T-helper 17 cell (primary cell): ENCODE measurements at places on chromosomes 1 and 21. TPM values are rescaled to one million over a fixed set of nuclear protein-coding genes. Genes with fewer than 3 reads are reported as not detected.

The LMOD1 gene
- not detected for total RNA-seq

The PALMD gene
- not detected for total RNA-seq

The MX2 gene
- 86.4 TPM for total RNA-seq

The SPATA17 gene
- not detected for total RNA-seq

The CHI3L2 gene
- total RNA-seq: 9.1 TPM

The GNAI3 gene
- 8.8 TPM for total RNA-seq

The UMODL1 gene
- total RNA-seq: 0.99 TPM

DNA sequence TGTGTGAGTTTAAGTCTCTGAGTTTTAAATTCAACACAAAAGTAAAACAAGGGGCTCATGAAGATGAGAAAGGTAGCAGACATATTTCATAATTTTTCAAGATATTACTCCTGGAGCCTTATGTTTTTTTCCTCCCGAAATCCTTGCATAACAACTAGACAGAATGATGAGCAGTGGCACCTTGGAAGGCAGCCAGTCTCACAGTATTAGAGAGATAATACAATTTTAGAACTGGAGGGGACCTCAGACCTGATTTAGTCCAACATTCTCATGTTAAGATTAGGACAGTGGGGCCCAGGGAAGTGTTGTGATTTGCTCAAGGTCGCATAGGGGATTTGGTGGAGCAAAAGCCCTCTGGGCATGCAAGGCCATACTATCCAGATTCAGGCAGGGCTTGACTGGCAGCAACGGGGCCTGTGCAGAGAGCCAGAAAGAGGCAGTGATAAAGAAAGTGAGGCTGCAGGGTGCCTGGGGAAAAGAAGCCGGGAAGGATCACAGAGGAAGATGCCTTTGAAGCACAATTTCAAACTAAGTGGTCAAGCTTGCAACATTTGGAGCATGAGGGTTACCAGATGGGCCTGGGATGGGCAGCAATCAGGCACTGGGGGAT lies 31.4 kb upstream of the BCL9 start:
- H3K36me3 ChIP-seq: peaks cover 3% of the 10 kb centered on the region
- no peak overlapping the region for H3K4me3 ChIP-seq
- peaks cover 16% of the 10 kb centered on the region for H3K27me3 ChIP-seq
- no peak overlapping the region for H3K27ac ChIP-seq

DNA sequence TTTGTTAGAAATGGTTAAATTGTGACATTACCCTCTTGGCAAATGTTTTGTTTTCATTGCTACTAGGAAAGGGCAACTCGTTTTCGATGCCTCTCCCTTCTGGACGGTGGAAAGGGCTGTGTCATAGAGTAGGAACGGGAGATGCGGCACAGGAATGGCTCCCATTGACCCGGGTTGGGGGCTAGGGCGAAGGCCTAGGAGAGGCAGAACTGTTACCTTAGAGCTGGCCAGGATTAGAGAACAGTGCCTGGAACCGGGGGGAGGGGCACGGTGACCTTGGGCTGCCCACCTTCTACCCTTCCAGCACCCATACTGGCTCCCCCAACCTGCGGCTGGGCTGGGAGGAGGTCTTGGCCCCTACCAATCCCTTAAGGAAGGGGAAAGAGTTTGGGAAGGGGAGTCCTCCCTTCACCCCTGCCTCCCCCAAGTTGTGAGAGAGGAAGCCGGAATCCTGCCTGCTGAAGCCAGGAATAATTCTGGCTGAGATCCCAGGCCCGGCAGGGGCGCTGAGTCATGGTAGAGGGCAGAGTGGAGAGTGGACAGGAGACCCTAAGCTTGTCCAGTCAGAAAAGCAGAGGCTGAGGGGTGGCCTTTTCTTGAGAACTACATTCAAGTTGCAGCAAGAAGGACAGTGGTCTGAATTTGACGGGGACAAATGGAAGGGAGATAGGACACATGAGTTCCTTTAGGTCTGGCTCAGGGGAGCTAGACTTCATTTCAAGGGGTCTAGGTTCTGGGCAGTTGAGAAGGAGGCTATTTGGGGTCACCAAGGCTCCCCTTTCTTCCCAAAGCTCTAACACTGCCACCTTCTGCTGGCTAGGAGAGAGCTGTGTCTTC lies 8.2 kb downstream of the LMNA start:
- H3K4me3 ChIP-seq: peak overlapping the region; percentile 77
- H3K4me1 ChIP-seq: peaks cover 64% of the 10 kb centered on the region

- no peaks in the 10 kb centered on the region for H3K27me3 ChIP-seq
- no peak for DNase-seq
- no peaks in the 10 kb centered on the region for H3K36me3 ChIP-seq
- no peak overlapping the region for H3K27ac ChIP-seq
Observed at GRCh38 chr1:82065916-82066315, 265.2 kb downstream of the ADGRL2 start.

DNA sequence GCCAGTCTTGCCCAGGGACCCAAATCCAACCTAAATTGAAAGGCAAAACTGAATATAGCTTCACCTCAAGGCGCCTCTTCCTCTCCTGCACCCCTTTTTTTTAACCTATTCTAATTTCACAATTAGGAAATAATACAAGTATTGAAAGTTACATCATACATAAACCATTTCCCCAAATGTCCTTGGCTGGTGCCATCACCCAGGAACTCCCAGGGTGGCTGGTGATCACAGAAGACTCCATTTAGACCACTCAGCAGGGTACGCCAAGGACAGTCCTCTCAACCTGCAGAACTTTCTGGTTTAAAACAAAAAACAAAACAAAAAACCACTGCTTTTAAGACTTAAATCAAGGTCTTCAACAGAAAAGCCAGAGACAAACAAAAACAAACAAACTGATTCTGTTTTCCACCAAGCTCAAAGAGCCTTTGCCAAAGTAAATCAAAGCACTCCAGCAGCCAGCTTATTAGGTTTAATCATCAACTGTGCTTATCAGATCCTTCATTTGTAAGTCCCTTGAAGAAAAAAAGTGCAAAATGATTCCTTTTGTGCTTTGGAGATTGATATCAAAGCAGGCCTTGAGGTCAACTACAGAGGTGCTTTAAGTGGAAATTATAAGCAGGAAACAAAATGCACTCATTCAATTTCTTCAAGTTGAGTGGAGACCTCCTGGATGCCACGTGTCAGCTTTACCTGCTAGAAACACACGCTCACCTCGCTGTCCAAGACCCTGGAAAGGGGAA lies 113.0 kb downstream of the ETS2 start:
- no peak overlapping the region for H3K4me3 ChIP-seq
- peaks cover 17% of the 10 kb centered on the region for H3K27me3 ChIP-seq
- no peak for DNase-seq
- no peaks in the 10 kb centered on the region for H3K4me1 ChIP-seq
- no peaks in the 10 kb centered on the region for H3K36me3 ChIP-seq

DNA sequence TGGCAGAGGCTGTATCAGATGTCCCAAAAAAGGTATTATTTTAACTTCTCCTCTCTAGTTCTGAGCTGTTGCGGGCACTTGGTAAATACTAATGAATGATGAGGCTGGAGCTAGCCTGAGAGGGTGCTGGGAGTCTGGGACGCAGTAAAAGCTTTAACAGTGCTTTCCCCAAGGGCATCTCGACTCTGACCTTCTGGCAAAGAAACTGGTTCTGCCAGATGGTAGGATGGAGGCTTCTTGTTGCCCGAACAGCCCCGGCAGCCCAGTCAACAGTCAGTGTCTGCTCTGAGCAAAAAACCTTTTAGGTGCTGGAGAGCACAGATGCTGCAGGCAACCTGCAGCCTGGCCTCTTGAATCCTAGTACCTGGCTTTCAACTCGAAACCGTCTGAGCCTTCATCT lies 2.5 kb upstream of the PNRC2 start:
- peaks cover 2% of the 10 kb centered on the region for H3K36me3 ChIP-seq
- no peak overlapping the region for H3K4me3 ChIP-seq
- H3K27ac ChIP-seq: no peak overlapping the region

DNA sequence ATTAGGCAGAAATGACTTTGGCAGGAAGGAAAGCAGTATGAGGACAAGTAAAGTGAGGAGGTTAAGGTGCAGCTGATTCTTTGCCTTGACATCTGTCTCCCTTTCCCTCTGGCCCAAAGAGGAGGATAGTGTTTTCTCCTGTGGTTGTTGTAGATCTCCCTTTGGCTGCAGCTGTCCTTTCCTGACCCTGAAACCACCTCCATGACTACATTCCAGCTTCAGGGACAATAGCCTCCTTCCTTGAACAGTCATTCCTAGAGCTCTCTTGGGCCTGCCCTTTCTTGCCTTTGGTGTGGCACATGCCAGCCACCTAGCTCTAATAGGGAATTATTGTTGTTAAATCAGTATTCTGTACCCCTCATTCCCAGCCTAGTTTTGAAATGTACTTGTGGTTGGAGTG lies 6.2 kb downstream of the ZMYM1 start:
- no peak overlapping the region for H3K4me3 ChIP-seq
- no peak for DNase-seq
- peak overlapping the region; percentile 71 for H3K27ac ChIP-seq
- H3K36me3 ChIP-seq: no peaks in the 10 kb centered on the region
- peaks cover 19% of the 10 kb centered on the region for H3K4me1 ChIP-seq

- DNase-seq: no peak
- H3K4me3 ChIP-seq: no peak overlapping the region
Observed at GRCh38 chr1:14815175-14815877, 216.8 kb downstream of the KAZN start.

DNA sequence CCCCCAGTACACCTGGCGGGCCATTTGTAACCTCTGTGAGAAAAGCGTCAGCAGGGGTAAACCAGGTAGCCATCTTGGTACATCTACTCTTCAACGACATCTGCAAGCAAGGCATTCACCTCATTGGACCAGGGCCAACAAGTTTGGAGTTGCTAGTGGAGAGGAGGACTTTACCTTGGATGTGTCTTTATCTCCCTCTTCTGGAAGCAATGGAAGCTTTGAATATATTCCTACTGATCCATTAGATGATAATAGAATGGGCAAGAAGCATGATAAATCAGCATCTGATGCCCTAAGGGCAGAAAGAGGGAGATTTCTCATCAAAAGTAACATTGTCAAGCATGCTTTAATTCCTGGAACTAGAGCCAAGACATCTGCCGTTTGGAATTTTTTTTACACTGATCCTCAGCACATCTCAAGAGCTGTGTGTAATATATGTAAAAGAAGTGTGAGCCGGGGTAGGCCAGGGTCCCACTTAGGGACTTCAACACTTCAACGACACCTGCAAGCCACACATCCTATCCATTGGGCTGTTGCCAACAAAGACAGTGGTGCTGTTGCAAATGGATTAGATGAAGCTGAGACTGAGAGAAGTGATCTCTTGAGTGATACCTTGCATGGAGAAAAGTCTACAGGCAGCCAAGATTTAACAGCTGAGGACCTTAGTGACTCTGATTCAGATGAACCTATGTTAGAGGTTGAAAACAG lies 2.7 kb downstream of the ZBED6 start:
- peaks cover 43% of the 10 kb centered on the region for H3K4me1 ChIP-seq
- H3K27me3 ChIP-seq: no peaks in the 10 kb centered on the region
- peak overlapping the region; percentile 10 for H3K4me3 ChIP-seq
- no peak for DNase-seq

DNA sequence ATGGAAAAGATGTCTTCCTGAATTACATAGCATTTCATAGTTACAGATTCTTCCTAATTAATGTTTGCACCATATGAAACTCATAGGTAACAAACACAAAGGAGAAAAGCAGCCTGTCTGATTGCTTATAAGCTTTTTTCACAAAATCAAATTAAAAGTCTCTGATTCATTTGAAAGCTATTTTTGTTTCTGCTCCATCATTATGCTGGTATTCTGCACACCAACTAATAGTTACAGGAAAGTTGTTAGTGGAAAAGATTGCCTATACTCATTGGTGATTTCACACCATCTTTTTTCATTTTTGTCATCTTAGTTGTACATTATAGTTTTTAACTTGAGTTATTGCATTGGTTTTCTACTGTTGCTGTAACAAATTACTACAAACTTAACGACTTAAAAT lies 70.0 kb downstream of the PRKAA2 start:
- no peaks in the 10 kb centered on the region for H3K36me3 ChIP-seq
- H3K27ac ChIP-seq: no peak overlapping the region
- H3K4me1 ChIP-seq: no peaks in the 10 kb centered on the region
- no peak for DNase-seq
- peaks cover 14% of the 10 kb centered on the region for H3K27me3 ChIP-seq
- H3K4me3 ChIP-seq: no peak overlapping the region

GRCh38 chr1:178966312-178966711 lies 59.4 kb upstream of the FAM20B start:
- no peak for DNase-seq
- no peak overlapping the region for H3K4me3 ChIP-seq

- no peak for DNase-seq
- no peak overlapping the region for H3K4me3 ChIP-seq
- peaks cover 11% of the 10 kb centered on the region for H3K27me3 ChIP-seq
- no peak overlapping the region for H3K27ac ChIP-seq
- H3K36me3 ChIP-seq: no peaks in the 10 kb centered on the region
Observed at GRCh38 chr1:11641776-11642305, 12.4 kb downstream of the FBXO2 start.

- no peaks in the 10 kb centered on the region for H3K36me3 ChIP-seq
- H3K27me3 ChIP-seq: no peaks in the 10 kb centered on the region
- H3K4me1 ChIP-seq: peaks cover 36% of the 10 kb centered on the region
- H3K27ac ChIP-seq: peak overlapping the region; percentile 61
Observed at GRCh38 chr21:42257091-42257765, 38.3 kb downstream of the ABCG1 start.
